ENCODE measurements at places on chromosomes 5 and 9.

DNA sequence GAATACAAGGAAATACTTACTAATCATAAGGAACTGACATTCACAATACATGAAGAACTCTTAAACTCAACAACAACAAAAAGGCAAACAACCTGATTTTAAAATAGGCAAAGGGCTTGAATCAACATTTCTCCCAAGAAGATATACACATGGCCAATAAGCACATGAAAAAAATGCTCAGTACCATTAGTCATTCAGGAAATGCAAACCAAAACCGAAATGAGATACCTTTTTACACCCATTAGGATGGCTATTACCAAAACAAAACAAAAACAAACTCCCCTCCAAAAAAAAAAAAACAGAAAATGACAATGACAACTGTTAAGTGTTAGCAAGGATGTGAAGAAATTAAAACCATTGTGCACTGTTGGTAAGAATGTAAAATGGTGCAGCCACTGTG, 104.1 kb upstream of the ZNF462 start:
- no peak for DNase-seq

DNA sequence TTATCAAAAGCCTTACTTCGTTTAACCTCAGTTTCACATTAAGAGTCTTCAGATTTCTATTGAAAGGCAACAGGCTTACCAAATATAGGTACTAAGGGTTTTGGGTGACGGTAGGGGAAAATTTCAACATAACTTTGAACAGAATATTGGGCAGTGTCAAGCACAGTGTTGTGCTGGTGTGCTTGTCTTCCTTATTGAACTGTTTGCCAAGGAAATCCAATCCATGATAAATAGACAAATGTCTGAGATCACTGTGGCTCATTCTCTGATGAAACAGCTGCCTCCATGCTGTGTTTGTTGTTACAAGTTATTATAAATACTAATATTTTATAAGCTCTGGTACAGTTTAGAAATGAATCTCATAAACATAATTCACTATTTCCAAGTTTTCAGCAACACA, 730.1 kb downstream of the NR2F1-AS1 start:
- no peak for DNase-seq

- no peak for DNase-seq
Measured at GRCh38 chr9:137630679-137631078, 11.9 kb downstream of the EHMT1 start.

GRCh38 chr9:32899761-32900160, 101.7 kb downstream of the APTX start:
- DNase-seq: no peak

- DNase-seq: no peak
Measured at GRCh38 chr5:88877826-88878225, 5.2 kb downstream of the MEF2C start.

GRCh38 chr5:97115932-97116331, 26.5 kb downstream of the LIX1 start:
- no peak for DNase-seq

DNA sequence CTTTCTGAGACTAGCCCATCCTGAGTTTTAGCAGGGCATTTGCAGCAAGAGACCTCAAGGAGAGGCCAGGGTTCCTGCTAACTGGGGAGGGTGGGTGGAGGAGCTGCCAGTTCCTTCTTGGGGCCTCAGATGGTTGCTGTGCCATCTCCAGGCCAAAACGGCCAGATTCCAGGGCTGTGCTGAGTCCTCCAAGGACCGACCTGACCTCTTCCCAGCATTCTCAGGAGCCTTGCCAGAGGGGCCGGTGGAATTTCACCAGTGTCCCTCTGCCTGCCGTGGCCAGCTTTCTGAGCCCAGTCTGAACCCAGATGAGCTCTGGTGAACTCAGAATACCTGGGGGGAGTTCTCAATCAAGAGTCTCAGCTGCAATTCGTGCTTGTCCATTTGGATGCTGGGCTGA, 54.3 kb downstream of the TSTD2 start:
- no peak for DNase-seq

- DNase-seq: peak; percentile 48
Measured at GRCh38 chr9:69121155-69122081, 52.7 kb upstream of the TJP2 start.

DNA sequence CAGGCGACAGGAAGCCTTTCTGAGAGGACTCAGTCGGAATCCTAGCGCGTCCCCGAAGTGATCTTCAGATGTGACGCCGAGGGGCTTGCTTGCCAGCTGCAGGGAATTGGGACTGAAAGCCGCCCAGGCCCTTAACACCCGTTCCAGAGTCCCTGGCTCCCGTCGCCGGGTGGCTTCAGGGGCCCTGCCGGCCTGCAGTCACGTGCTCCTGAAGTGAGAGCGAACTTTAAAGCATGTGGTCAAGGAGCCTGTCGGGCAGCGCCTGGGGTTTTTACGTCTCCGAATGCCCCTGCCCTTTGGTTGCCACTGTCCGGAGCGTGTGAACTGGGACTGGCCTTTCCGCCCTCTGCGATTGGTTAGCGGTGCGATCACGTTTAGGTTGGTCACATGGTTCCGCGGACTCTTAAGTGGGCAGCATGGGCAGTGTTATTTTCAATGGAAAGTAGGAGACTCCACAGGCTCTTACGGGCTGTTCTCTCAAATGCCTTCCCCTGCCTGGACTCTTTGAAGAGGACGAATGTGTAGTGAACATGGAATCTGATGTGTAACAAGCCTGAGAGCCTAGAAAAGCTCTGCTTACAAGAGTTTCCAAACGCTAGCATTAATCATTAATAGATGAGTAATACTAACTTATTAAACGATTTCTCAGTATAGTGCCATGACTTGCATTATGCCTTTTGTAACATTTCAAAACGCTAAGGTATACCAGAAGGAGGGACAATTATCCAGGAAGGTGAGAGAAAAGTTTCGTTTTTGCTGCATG, 1.9 kb downstream of the VLDLR start:
- DNase-seq: peak; percentile 2

GRCh38 chr5:78634229-78634628, 14.3 kb downstream of the LHFPL2 start:
- DNase-seq: no peak

- DNase-seq: no peak
Measured at GRCh38 chr9:127847178-127847510, 7.3 kb downstream of the ENG start.

- no peak for DNase-seq
Measured at GRCh38 chr5:173237143-173237874, 2.3 kb upstream of the NKX2-5 start.

DNA sequence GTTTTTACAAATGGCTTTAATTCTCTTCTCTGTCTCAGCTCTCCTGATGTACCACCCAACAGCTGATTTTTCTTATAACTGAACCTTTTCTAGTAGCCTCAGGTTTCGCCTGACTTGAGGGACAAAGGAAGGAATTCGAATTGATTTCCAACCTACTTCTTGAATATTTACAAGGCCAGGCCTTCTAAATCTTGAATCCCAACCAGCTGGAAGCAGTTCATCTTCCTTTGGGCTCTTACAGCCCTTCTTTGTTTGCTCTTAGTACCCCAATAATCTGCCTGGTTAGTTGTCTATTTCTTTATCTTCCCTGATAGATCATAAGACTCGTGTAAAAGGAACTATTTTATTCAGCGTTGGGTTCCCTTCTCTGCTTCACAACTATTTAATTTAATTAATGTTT, 95.9 kb downstream of the NLN start:
- DNase-seq: no peak

- no peak for DNase-seq
Measured at GRCh38 chr5:108415726-108416125, 33.8 kb upstream of the FBXL17 start.

GRCh38 chr9:124583134-124583533, 75.9 kb upstream of the NR5A1 start:
- DNase-seq: no peak

DNA sequence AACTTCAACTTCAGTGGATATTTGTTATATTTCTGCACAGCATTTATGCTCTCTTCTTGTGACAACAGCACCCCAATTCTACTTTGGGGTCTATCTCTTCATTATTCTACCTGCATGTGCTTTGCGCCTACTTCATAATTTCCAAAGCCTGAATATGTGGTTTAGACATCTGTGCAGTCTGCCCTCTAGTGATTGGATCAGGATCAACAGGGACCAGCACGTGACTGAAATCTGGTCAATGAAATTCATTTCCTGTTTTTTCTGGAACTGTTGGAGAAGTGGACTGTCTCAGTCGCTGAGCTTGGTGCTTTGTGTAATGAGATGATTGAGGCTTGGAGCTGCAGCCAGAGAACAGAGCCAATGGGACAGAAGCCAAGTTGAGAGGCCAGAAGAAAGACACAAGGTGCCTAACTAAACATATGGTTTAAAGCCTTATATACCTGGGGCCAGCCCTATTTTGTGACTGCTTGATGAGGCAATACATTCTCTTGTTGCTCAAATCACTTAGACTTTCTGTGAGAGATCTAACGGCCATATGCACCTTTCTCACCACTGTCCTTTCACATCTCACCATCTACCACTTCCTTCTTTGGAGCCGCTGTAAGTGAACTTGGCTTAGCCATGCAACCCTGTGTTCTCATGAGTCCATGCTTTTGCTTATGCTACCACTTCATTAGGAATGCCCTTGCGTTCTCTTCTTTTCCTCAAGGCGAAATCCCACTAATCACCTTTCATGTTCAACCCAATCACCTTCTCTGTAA, 68.8 kb upstream of the PPP2R2B start:
- DNase-seq: no peak

GRCh38 chr9:131546336-131547084, 1.2 kb downstream of the PRRT1B start:
- DNase-seq: peak; percentile 27

Measured in activated T-cell treated with anti-CD3 and anti-CD28 coated beads, Interleukin-2, amount 50 U/mL, for 72 hours (primary cell).